Occipital lobe (tissue), 3 donors: ENCODE measurements at places on chromosomes 6 and 20. TPM values are rescaled to one million over a fixed set of nuclear protein-coding genes. Genes with fewer than 3 reads are reported as not detected.

Gene STMN3
- 101 TPM for total RNA-seq

Gene PARD6B
- 17.5 TPM for total RNA-seq

Gene BPIFA1
- total RNA-seq: not detected

Gene IL17F
- not detected for total RNA-seq

Gene LGSN
- total RNA-seq: 0.47 TPM

Gene HRH3
- 0.47 TPM for total RNA-seq

Gene HTR1B
- total RNA-seq: 0.94 TPM

Gene SPTLC3
- 1.1 TPM for total RNA-seq

Gene WFDC5
- not detected for total RNA-seq
